ENCODE measurements at places on chromosomes 5 and 9.
A peak's percentile ranks its signal among the peaks of the same experiment; 100 is the strongest.

DNA sequence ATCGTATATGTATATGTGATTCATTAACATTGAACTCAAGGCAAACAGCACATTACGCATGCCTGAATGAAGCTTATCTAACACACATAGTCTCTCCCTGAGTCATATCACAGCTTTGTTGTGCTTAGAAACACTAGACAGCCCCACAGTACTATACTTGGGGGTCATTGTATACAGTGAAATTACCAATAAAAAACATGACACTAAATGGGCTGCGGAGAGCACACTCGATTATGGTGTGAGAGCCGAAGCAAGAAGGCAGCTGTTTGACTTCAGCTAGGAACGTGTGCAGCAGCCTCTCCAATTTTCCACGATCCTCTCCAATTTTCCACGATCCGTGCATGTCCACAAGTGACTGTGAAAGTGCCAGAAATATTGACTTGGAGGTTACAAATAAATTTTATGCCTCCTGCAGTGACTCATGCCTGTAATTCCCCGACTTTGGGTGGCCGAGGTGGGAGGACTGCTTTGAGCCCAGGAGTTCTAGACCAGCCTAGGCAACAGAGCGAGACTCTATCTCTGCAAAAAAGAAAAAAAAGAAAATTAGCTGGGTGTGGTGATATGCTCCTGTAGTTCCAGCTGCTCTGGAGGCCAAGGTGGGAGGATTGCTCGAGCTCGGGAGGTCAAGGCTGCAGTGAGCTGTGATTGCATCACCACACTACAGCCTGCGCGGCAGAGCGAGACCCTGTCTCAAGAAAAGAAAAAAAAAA lies 102.4 kb downstream of the DAPK1 start:
- no peak for DNase-seq

GRCh38 chr9:5665059-5665458 lies 36.2 kb downstream of the RIC1 start:
- DNase-seq, result no peak

GRCh38 chr5:145228564-145228963 lies 606.6 kb downstream of the PRELID2 start:
- no peak for DNase-seq

DNA sequence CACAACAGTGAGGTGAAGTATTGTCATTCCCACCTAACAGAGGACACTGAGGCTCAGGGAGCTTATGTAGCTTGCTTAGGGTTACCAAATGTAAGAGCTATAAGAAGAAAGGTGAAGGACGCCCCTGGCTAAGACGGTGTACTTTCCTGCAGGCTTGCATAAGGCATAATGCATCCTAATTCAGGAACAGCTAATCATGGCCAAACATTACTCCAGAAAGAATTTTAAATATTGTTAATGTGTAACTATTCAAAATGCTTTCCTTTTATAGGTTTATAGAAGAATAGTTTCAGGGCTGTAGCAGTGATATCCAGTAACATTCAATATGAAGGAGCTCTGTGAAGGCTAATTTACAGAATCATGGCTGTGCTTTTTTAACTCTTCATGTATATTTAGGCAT lies 479.1 kb downstream of the BNC2 start:
- DNase-seq, result no peak

DNA sequence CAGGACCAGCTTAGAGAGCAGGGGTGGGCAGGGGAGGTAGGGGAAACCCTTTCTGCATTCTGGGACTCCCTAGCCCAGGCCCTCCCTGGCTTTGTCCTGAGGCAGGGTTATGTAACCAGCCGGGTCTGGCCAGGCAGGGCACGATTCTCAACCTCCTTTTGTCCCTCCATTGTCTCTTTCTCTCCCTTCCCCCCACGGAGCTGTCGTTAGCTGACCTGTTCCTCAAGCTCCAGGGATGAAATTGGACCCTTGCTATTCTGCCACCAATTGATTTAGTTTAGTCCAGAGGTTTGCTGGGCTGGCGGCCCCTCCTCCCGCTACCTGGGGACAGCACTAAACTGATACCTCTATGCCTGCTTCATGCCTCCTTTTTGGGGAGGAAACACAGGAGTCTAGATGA lies 9.4 kb upstream of the NDST1 start:
- DNase-seq, result no peak

GRCh38 chr5:81851481-81852178 lies 100.7 kb upstream of the SSBP2 start:
- DNase-seq, result peak; percentile 93

GRCh38 chr5:54590824-54591223 lies 73.3 kb downstream of the SNX18 start:
- DNase-seq, result no peak

GRCh38 chr9:77435277-77435676 lies 212.8 kb downstream of the GNA14 start:
- no peak for DNase-seq

GRCh38 chr9:121317737-121318630 lies 50.0 kb downstream of the GSN start:
- no peak for DNase-seq

DNA sequence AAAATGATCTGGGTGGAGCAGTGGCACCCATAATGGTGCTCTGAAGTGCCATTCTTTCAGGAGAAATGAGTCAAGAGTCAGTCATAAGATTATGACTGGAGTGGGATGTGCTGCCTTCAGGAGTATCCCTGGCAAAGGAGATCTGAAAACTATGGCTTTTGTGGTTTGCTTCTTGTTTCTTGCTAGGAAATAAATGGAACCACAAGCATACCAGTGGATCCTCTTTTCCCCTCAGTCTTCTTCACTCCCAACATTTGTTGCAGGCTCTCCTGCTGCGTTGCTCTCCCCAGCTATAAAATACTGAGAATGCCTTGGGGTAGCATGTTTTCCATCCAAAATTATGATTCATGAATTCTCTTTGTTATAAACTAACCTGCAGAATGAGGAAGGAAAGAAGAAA lies 199.1 kb downstream of the NNT start:
- no peak for DNase-seq

DNA sequence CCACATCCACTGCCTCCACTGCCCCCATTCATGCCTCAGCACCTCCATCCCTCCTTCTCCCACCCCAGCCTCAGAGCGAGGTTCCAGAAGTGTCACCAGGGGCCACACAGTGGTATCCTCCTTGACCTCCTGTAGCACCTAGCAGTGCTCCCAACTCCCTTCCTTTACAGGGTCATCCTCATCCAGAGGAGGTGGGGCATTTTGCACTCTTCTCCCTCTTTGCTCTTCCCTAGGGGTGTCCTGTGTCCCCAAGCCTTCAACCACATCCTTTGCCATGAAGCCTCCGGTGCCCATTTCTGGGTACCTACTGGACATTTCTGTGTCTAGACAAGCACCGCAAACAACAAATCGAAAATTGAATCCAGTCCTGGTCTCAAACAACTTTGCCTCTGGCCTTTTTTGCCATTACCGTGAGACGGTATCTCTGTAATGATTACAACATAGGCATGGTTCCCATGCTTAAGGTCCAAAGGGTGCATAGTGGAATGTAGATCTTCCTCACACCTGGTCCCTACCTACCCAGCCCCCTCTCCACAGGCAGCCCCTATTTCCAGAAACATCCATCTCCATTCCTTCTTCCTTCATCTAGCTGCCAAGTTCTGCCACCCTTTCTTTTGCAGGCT lies 17.6 kb downstream of the WWC1 start:
- no peak for DNase-seq

- no peak for DNase-seq
Observed at GRCh38 chr5:33792559-33792958, 99.2 kb downstream of the ADAMTS12 start.

DNA sequence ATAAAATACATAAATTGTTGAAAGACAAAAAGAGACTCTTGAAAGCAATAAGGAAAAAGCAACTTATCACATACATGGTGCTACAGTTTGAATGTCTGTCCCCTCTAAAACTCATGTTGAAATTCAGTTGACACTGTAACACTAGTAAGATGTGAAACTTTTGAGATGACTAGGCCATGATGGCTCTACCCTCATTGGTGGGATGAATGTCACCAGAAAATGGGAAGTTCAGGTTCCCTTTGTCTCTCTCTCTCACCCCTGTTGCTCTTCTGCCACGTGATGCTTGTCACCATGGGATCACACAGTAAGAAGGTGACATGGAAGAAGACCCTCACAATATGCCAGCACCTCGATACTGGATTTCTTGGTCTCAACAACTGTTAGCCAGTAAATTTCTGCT lies 50.3 kb upstream of the SPTLC1 start:
- no peak for DNase-seq

DNA sequence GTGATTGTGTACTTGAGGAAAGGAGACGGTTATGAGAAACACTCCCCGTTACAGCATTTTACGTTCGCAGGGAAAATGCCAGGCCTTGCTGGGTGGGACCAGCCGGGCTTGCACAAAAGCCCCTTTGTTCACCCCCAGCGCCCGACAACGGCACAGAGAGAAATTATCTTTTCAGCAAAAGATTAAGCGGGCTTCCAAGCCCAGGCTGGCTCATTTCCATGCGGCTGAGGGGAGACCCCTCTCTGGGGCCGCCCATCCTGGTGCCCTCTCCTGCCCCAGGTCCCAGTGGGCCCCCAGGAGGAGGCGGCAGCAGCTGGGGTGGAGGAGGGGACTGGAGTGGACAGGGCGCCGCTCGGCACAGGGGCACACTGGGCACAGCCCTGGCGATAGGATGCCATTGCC lies 50.8 kb upstream of the NOTCH1 start:
- no peak for DNase-seq

DNA sequence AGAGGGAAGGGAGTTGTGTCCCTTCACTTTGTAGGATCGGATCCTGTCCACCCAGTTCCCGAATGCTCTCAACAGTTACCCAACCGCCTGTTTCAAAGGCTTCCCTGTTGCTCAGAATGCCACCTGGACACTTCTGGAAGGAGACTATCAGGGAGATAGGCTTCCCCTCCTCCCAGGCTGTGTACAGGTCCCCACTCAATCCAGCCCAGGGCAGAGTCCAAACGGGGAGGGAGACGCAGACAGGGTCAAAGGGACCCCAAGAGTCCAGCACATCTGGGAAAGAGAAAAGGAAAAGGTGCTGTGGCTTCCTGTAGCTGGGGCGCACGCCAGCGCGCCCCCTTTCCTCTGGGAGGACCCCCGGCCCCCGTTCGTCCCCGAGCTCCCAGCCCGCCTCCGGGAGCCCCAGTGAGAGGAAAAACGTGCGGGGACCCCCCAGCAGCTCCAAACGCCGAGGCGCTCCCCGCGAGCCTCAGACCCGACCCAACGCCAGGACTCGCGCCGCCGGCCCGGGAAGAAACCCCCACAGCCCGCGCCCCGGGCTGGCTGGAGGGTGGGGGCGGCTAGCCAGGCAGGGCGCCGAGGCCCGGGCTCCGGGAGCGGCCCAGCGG lies 640 bp downstream of the SURF4 start:
- peak; percentile 36 for DNase-seq

- DNase-seq, result no peak
Observed at GRCh38 chr9:69379270-69379982, 54.4 kb downstream of the ENTREP1 start.

DNA sequence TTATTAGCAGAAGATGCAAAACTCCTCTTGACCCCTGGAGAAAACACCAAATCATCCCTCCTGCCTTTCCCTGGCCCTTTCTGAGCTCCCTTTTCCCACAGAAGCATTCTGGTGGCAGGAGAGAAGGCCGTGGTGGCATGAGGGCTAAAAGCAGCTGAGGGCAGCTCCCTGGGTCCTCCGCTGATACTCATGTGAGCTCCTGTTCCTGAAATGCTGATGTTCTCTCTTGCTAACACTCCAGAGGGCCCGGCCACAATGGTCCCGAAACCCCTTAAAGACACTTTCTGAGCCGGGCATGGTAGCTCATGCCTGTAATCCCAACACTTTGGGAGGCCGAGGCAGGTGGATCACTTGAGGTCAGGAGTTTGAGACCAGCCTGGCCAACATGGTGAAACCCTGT lies 183.1 kb downstream of the HSPA4 start:
- no peak for DNase-seq

- no peak for DNase-seq
Observed at GRCh38 chr5:151742870-151743294, 15.5 kb downstream of the ATOX1 start.

- no peak for DNase-seq
Observed at GRCh38 chr5:15797116-15797515, 297.1 kb downstream of the FBXL7 start.

- DNase-seq, result no peak
Observed at GRCh38 chr9:134434894-134435506, 108.7 kb downstream of the RXRA start.
